ENCODE measurements at places on chromosomes 3 and 15.
A peak's percentile ranks its signal among the peaks of the same experiment; 100 is the strongest.

DNA sequence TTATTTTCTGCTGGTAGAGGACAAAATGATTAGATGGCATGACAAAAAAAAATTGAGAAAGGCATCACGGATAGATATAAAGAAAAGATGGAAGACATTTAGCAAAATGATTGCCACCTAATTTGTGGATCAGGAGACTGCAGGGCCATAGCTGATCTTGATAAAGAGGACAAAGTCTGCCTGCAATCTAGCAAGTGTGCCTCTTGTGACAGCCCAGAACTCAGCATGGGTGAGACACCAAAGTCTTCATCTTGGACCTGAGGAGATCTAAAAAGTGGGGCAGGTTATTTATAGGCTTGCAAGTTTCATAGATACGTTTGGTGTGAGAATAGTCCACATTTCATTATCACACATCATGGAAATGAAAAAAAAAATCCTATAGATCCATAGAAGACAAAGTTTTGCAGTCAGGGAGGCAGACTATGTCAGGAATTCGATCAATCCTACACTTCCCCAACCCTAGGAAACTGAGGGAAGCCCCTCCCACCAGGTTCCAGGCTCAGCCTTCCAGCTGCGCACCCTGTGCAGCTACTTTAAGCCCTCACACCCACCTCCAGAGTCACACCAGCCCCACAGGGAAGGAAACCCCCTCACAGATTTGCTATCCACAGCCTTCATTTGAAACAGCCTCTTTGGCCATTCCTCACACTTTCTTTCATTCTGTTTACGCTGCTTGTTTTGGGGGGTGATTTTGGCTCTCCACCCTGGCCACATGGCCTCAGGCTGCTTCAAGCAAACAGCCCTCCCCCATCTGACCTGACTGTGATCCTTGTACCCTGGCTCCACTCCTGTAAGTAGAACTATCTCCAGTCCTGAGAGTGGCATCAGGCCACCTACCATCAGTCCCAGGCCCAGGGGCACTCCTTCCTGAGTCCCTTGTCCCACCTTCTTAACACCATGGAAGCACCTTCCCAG, 28.1 kb upstream of the KLHL6 start:
- peak; percentile 33 for DNase-seq

- DNase-seq = no peak
These were observed 15.2 kb downstream of the ARPP21 start for GRCh38 chr3:35654476-35654875.

GRCh38 chr3:25246913-25247312, 181.2 kb upstream of the RARB start:
- DNase-seq = no peak

DNA sequence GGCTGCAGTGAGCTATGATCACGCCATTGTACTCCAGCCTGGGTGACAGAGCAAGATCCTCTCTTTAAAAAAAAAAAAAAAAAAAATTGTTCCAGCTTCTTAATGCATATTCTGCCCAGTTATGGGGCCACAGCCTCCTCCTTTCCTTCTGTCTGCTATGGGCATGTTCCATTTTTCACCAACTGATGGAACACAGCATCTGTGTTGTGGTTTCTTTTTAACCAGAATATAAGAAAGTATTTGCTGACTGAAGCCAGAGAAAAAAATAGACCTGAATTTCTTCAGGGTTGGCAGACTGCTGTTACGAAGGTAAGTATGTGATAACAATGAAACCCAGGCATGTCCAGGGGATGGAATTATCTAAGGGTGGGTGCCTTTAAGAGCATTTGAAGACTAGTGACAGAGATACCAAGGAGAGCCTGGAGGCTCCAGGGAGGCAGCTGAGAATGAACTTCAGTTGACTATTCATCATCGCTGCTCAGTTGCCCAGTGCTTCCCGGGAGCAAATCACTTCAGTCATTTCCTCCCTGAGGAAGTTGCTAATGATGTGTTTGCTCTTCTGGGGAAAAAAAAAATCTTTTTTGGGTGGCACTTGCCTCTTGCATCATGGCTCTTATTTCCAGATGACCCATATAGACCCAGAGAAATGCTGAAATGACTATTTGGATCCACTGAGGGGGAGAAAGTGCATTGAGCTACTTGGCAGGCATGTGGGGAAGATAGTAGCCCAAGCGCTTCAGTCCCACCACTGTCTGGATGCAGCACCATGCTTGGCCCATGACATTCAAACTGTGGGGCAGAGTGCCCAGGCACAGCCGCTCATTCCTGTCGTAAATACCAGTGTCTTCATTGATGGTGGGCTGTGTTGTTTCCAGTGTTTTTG, 14.5 kb downstream of the NCBP2 start:
- DNase-seq = no peak

DNA sequence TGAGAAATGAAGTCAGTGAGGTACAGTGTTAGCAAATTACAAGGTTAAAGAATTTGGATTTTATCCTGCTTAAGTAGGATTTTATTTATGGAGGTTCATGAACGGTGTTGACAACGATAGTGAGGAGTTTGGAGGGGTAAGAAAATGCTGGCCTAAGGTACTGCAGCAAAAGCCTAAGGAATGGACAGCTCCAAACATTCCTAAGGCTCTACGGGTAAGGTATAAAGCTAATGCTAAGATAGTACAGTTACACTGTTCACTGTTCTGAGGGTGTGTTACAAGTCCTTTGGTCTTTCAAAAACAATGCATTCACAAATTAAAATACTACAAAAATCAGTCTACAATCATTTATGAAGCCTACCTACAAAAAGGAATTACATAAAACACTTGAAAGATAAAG, 7.3 kb downstream of the MTMR10 start:
- DNase-seq = no peak

- no peak for DNase-seq
These were observed 75.4 kb downstream of the CMTM8 start for GRCh38 chr3:32313723-32314473.

DNA sequence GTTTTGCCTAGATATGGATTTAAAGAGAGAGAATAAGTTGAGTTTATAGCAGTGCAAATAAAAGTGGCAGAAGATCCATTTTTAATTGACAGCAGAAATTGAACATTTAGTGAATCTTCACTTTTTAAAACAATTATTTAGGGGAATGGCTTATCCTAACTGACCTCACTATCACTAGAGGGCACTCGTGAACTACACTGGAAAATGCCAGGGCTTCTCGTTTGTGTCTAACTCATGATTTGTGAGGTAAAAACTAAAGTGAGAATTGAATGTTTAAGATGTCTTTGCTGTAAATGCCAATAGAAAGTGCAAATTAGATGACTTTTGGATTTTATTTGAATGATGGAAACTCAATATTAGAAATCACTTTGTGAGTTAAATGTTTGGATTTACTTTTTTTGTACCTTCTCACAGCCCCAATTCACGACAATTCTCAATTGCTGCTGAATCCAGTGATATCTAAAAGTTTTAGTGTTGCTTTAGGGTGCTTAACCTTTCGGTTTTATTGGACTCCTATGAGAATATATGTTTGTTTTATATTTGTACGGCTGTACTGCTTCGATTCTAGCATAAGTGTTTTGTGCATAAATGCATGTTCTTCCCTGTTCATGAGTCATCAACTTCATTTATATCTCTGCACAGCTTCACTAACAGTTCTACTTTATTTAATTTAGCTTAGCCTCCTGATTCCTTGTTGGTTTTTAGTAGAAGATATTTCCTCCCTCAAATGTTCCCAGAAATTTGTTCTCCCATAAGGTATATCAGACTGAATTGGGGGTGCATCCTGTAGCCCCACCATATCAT, 462.1 kb downstream of the MFSD1 start:
- DNase-seq = no peak

DNA sequence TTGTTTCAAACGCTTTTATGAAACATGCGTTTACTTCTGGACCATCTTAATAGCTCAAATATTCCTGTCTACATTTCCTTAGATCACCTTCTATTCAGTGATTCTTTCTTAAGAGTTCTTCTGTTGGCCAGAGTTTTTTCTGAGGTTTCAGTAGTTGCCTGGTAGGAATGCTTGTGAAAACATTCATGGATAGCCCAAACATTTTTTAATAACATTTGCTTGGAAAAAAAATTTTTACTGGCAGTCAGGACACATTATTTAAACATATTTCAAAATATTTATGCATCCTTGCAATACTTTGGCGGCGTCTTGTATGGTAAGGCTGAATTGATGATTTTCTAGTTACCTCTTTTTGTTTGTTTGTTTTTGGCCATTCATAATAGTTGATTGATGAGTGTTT, 47.4 kb upstream of the ZBTB20 start:
- no peak for DNase-seq

- DNase-seq = no peak
These were observed 26.5 kb downstream of the IGSF10 start for GRCh38 chr3:151434151-151434890.

DNA sequence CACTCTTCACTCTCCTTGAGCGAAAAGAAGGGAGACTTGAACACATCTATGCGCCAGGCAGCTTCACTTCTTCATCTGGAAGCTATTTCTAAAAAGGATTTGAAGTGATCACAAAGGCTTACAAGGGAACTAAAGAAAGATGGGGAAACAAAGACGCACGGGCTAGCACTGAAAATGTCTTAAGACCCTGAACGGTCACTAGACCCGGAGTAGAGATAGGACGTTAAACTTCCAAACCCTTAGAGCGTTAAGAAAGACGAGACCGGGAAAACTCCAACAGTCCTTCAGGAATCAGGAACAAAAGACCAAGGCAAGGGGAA, 47.5 kb upstream of the EPHB3 start:
- no peak for DNase-seq

Data from left ventricle myocardium superior (tissue), 1 donor.